Vagina (tissue), 2 donors: ENCODE measurements at places on chromosomes 16 and 17.

DNA sequence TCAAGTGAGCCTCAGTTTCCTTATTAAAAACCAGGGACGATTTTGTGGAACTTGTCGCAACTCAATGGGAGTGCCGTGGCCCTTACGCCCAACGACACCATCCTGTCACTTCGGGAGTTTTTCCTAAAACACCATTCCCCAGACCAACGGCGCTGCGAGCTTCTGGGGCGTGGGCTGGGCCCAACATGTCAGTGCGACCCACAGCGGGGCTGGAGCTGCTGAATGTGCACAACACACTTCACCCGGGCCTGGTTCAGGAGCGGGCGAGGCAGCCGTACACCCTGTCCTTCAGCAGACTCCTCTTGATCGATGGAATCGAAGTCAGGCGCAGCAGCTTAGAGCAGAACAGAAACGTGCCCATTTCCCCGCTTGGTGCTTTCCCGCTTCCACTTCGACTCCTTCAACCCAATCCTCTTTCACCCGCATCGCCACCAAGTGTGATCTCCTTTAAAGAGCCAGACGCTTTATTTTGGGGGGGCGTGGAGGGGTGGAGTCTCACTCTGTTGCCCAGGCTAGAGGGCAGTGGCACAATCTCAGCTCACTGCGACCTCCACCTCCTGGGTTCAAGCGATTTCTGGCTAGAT lies 13.2 kb upstream of the SLC7A5 start:
- DNase-seq, result no peak

DNA sequence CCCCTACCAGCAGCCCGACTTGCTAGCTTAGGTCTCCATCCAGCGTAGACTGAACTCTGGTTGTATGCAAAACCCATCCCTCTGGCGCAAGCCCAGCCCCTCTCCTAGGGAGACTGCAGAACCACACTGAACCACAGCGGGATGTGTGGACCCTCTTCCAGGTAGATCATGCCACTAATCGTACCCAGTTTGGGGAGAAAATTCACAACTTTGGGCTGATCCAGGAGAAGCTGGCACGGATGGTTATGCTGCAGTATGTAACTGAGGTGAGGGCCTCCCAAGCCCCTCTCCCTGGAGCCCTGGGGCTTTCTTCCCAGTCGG lies 3.2 kb downstream of the ACADVL start:
- no peak for DNase-seq

DNA sequence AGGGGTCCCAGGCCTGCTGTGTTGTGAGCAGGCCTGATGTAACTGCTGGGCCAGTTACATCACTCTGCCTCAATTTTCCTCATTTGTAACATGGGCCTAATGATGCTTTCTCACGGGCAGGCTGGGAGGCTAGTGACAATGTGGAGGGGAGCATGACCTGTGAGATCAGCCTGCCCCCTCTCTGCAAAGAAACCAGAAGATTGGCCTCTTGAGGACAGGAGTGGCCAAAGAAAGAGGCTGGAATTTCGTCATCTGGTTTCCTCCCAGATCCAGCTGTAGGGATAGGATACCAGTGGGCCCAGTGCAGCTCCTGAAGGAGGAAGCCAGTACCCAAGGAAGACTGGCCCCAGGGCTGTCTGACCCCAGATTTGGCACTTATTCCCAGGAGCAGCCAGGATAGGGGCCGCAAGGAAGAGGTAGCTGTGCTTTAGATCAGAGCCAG lies 615 bp upstream of the SREBF1 start:
- peak; percentile 95 for DNase-seq

GRCh38 chr17:73705594-73705993 lies 61.3 kb upstream of the SDK2 start:
- DNase-seq, result no peak

DNA sequence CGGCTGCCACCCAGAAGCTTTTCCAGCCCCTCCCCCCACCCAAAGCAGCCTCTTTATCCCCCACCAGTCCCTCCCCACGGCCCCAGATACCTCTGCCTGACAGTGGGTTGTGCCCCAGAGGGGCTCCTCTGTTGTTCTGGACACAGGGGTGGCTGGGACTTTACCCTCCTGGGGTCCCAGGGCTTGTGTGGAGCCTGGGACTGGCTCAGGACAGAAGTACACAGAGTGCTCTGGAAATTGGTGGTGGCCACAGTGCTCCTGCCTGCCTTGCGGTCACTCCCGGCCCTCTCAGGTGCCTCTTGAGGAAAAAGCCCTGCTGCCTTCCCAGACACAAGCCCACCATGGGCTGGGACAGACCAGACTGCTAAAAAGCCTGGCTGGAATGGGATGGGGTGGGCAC lies 68.2 kb downstream of the RAB11FIP4 start:
- no peak for DNase-seq

DNA sequence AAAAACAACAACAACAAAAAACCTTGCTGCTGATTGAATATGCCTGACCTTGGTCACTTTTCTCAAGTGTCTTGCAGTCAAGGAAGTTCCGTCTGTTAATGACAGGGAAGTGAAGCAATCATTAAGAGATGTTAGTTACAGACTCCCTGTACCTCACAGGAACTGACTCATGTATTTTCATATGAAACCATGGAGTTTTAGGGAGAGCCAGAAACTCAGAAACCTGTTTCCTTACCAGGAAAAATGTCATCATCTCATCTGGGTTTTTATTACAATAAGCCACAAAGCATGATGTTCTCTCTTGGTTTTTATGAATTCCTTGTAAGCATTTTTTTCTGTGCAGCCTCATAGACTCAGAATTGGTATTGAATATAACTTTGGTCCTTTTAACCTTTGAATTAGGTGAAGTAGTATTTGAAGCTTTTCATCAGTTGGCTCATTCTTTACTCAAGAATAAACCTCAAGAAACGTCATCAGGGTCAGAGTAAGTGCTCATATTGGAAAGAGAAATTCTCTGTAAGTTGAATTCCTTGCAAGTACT lies 10.3 kb downstream of the LYRM1 start:
- no peak for DNase-seq

- peak; percentile 65 for DNase-seq
Measured at GRCh38 chr17:74522381-74523105, 8.7 kb downstream of the CD300LB start.

DNA sequence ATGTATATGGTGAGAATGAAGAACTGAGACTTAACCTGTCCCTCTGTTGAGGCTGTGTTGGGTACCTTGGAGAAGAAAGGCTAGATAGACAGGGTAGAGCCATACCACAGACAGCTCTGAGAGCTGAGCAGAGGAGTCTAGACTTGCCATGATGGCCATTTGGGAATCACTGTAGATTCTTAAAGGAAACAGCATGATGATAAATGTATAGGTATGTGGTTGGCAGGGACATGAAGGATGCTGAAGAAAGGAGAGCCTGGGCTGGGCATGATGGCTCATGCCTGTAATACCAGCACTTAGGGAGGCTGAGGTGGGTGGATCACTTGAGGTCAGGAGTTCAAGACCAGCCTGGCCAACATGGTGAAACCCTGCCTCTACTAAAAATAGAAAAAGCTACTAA lies 114.4 kb upstream of the HAS3 start:
- DNase-seq, result no peak

DNA sequence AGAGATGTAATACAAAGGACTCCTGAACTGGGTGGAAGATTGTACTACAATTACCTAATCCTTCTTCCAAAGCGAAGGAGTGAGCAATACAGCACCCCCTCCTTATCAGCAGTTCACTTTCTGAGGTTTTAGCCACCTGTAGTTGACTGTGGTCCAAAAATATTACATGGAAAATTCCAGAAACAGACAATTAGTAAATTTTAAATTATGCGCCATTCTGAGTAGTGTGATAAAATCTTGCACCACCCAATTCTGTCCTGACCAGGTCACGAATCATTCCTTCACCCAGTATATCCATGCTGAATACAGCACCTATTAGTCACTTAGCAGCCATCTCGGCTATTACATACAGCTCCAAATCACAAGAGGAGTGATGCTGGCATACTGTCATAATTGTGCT lies 23.2 kb downstream of the VPS53 start:
- DNase-seq, result no peak

DNA sequence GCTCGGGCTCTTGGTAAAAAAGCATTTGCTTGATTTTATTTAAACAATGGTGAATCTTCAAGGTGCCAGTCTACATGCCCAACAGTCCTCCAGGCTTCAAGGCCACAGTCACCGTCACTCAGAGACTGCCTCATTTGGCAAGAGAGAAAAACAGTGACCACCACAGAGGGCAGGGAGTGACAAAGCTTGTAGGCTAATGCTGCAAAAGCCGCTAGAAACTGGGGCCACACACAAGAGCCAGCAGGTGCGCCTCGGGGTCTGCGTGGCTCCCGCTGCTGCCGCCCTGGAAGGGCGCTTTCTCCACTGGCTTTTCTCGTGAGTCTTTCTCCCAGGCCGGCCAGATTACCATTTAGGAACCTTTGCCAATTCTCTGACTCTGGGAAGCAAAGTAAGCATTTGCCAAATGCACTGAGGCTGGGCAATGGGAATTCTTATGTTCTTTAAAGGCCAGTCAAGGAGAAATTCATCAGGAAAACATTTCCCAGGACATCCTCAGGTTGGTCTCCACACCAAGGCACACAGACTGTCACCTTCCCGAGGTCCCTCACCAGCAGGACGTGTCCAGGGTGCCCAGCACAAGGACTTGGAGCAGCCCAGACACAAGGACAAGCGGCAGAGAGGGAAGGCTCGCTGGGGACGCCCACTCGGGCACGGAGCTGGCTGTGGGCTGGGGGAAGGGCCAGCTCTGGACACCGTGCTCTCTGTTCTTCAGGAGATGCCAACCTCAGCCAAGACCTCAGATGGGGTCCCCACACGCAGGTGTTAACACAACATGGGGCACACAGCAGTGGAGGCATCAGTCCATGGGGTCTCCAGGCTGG lies 12.5 kb upstream of the C16orf95 start:
- DNase-seq, result no peak

DNA sequence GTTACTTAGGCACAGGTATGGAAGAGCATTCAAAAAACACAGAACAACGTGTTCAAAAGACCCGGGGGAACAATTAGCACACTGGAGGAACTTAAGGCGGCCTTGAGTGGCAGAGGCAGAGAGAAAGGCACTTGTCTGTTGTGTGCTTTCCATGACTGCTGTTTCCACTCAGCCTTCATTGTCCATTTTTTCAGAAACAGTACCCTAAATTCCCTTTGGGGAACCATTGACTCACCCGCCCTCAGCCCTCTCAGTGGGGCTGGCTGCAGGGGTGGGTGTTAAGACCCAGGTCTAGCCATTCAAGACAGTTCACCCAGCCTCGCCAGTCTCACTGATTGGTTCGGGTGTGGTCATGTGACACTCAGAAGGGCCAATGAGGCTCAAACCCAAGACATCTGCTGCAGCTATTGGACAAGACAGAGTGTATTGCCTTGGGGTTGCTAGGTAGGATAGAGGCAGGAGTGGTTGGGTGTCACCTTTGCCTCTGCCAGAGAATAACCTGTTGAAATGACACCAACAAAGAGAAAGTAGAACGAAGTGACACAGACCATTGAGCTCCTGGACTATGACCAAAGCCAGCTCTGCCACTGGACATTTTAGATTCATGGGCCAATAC lies 19.6 kb upstream of the CEP20 start:
- DNase-seq, result no peak

GRCh38 chr16:24681793-24682192 lies 47.7 kb upstream of the TNRC6A start:
- no peak for DNase-seq

GRCh38 chr16:70712942-70713341 lies 27.1 kb upstream of the MTSS2 start:
- DNase-seq, result no peak

- no peak for DNase-seq
Measured at GRCh38 chr17:21283482-21284318, 811 bp upstream of the MAP2K3 start.

GRCh38 chr17:72619976-72620650 lies 472.4 kb downstream of the SLC39A11 start:
- DNase-seq, result no peak

DNA sequence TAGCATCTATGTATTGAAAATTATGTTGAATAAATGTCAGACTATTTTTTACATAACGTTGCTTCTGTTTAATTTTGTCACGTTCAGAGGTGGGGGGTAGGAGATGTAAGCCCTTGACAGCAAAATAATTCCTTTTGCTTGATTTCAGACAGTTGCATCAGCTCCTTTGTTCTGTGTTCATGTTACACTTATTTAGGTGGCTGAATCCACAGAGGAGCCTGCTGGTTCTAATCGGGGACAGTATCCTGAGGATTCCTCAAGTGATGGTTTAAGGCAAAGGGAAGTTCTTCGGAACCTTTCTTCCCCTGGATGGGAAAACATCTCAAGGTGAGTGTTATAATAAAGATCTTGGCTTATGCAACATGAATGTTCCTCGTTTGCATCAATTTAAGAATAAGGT lies 4.5 kb downstream of the HERPUD1 start:
- DNase-seq, result no peak

- DNase-seq, result no peak
Measured at GRCh38 chr17:28944862-28945741, 6.2 kb downstream of the PHF12 start.

DNA sequence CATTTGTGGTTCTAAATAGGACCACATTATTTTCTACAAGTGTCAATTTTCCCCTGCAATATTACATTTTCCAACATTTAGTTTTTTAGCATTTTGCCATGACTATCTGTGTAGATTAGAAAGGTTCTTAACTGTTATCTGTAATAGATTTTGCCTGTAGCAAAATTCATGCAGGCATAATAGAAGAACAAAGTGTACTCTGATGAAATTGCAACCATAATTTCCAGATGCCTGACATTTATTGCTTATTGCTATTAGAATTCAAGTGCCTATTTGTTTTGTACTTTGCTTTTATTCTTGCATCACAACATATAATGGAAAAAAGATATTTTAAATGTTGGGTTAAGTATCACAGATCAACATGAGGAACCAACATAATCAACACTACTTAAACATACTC lies 337.7 kb downstream of the TOX3 start:
- no peak for DNase-seq
